ENCODE measurements at places on chromosomes 4 and X. TPM values are rescaled to one million over a fixed set of nuclear protein-coding genes. Genes with fewer than 3 reads are reported as not detected.
A peak's percentile ranks its signal among the peaks of the same experiment; 100 is the strongest.

Gene SPANXB1
- not detected for total RNA-seq

Gene TTC29
- total RNA-seq = not detected

GRCh38 chr4:145130788-145131399 lies 32.8 kb downstream of the ABCE1 start:
- peak; percentile 44 for DNase-seq

DNA sequence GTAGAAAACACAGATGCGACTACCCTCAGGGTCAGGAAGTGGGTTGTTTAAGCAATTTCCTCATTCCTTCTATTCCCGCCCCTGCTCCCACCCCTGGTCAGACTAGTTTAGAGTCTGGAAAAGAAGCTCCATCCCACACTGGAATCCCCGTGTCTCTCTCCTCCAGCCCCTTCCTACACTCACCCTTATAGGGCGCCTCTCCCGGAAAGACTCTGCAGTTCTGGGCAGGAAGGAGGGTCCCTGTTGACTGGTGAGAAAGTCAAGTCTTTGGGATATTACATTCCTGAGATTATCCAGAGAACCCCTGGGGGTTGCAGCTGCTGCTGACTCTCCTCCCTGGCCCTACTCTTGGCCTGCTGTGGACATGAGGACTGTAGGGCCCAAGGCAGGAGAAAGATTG lies 11.9 kb downstream of the STARD8 start:
- no peak for DNase-seq

DNA sequence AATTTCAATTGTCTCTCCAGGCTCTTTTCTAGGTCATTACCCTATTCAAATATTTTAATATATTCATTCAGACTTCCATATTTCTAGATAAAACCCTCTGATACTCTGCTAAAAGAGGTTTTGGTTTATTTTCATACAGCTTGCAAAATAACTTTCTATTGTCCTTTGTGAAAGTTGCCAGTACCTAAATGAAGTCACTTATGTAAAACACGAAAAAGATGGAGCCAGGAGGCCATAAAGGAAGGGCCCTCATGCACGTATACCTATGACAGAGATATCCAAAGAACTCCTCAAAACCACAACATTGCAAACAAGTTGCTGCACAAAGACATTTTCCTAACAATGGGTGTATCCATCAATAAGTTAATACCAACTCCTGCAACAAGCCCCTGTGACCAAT lies 25.7 kb upstream of the ELOVL6 start:
- no peak for DNase-seq

GRCh38 chr4:37803348-37803973 lies 23.0 kb upstream of the PGM2 start:
- DNase-seq = peak; percentile 69

Gene MUC7
- total RNA-seq = not detected

- no peak for DNase-seq
These were observed 30.1 kb upstream of the JAKMIP1 start for GRCh38 chr4:6230502-6230785.
